Immature natural killer cell (primary cell): ENCODE measurements at places on chromosomes 7 and 10. TPM values are rescaled to one million over a fixed set of nuclear protein-coding genes. Genes with fewer than 3 reads are reported as not detected.
A peak's percentile ranks its signal among the peaks of the same experiment; 100 is the strongest.

Gene OR13A1
- polyA plus RNA-seq: not detected

Gene CLEC2L
- not detected for polyA plus RNA-seq

Gene ZWINT
- 4.5 TPM for polyA plus RNA-seq

GRCh38 chr10:6601246-6601805 lies 21.2 kb upstream of the PRKCQ start:
- DNase-seq: no peak

DNA sequence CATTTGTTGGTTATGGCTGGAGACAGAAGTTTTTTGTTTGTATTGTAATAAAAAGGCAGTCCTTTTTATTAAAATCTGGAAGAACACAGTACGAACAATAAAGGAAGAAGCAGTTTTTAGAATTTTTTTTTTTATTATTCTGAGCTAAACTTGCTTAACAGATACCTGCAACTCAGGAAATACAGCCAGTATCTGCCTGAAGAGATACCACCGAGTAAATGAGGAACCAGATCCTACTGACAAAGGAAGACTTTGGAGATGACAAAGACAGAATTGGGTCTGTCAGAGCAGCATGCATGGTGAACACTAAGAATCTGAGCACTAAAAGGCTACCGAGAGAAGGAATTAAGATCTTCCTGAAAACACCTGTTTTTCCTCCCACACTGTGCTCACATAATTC lies 1335.9 kb upstream of the SORCS1 start:
- DNase-seq: no peak

- no peak for DNase-seq
Measured at GRCh38 chr7:151007469-151007898, 16.7 kb downstream of the NOS3 start.

GRCh38 chr7:14691597-14692203 lies 210.9 kb downstream of the DGKB start:
- DNase-seq: peak; percentile 11

DNA sequence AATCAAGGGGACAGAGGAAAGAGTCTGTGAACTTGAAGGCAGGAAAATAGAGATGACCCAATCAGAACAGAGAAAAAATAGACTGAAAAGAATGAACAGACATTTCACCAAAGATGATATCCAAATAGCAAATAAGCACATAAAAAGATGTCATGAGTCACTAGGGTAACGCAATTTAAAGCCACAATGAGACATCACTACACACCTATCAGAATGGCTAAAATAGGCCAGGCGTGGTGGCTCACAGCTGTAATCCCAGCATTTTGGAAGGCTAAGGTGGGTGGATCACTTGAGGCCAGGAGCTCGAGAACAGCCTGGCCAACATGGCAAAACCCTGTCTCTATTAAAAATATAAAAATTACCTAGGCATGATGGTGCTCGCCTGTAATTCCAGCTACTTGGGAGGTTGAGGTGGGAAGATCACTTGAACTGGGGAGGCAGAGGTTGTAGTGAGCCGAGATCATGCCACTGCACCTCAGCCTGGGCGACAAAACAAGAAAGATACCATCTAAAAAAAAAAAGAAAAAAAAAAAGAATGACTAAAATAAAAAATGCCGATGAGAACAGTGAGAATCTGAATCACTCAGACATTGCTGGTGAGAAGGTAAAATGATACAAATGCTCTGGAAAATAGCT lies 100.9 kb downstream of the LHPP start:
- no peak for DNase-seq
